NCI-H1436 (cell line): ENCODE measurements at places on chromosomes 5 and 9.

DNA sequence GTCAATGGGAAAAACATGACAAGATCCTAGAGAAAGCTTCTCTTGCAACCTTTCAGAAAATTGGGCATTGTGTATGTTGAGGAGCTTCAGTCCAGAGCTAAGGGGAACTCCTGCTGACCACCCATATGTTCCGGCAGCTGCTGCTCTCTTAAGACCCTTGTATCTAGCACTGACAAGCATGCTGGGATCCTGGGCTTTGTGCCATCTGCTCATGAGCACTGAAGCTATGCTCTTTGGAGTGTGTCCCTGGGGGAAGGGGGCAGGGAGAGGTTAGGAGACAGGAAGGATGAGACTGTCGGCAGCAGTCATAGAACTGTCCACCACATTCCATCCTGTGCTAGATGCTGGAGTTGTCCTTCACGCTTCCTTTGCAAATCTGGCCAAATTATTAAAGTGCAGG is 109.3 kb downstream of the JAKMIP2 start:
- no peak for DNase-seq

- DNase-seq, result no peak
Measured at GRCh38 chr9:16687678-16688369, 182.6 kb downstream of the BNC2 start.

- no peak for DNase-seq
Measured at GRCh38 chr5:171937351-171937750, 69.1 kb downstream of the FBXW11 start.

DNA sequence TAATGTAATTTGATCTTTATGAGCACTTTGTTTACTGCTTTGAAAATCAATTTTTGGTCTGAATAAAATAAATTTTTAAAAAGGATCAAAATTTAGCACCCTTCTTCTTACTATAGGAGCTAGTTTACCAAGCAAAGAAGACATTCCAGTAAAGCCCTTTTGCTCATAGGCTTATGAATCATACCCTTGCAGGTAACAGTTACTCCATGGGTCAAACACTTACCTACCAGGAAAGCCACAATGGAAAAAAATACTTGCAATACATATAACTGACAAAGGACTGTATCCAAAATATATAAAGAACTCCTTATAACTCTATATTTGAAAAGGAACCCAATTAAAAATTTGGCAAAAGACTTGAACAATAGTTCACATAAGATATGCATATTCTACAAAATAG is 66.6 kb downstream of the SHOC1 start:
- no peak for DNase-seq

DNA sequence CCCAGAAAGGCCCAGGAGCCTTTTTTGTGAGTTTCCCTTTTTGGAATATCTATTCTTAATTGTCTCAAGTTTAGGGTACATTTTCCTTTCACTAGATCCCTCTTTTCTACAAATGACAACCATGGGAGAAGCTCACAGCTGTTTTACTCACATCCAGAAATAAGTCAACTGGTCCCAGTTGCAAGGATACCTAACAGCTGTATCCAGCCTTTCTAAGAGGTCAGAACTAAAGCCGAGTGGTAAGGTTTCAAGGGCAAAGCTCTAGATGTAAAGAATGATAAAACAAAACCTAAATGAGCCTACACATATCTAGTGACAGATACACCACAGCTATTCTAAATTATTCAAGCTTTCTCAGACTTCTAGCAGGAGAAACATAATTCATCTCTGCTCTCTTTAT is 4.4 kb downstream of the FGF10 start:
- DNase-seq, result no peak

- DNase-seq, result no peak
Measured at GRCh38 chr5:113089653-113090335, 113.2 kb downstream of the DCP2 start.

DNA sequence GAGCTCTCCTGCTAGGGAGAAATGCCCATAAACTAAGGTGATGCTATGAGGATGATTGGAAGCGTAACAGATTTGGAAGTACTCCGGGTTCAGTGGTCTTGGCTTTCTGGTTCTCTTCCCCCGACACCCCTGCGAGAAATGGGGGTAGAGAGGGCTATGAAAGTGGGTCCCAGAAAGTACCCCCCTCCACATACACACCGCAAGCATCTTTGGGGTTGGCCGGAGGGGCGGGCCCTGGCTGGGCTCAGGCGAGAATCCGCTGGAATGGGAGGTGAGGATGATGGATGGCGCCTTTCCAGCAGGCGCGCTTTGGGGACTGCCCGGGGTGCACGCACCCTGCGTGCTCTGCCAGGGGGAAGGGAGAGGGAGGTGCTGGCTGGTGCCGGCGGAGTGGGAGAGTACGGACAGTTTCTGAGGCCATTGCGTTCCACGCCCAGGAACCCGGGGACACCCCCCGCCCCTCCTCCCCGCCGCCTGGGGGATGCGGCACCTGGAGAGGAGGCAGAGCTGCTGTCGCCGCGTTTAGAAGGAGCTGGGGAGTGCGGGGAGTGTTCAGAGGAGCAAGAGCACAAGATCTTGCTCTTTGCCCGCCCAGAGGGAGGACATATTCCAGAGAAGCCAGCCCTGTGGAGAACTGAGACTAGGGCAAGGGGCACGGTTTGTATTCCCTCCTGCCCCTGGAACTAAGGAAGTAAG is 1.9 kb downstream of the PCSK5 start:
- DNase-seq, result no peak

DNA sequence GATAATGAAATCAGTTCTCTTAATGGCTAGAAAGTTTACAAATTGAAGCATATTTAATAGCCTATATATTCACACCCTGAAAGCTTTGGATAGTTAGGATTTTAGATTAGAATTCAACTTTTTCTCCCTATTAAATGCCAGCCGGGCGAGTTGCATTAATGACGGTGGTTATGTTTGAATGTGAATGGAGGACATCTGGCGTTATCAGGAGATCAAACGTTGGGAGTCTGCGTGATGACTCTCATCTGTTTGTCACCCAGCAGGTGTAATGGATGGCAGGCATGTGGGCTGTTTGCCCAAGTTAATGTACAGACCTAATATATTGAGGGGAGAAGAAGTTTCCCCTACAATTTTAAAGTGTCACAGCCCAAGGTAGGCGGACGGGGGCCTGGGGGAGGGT is 1227.7 kb upstream of the WWC1 start:
- DNase-seq, result no peak

DNA sequence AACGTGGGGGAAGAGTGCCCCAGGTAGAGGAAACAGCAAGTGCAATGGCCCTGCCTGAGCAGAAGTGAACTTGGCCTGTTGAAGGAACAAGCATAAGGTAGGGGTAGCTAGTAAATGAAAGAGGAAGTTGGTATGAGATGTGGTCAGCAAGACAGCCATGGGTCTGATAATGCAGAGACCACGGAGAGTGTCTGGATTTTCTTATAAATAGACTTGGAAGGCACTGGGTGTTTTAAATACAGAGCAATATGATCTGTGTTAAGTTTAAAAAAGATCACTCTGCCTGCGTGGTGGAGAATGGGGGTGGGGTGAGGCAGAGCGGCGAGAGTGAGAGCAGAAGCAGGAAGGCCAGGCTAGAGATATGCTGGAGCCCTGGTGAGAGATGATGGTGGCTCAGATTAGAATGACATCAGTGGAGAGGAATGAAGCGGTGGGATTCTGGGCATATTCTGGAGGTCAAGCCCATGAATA is 4.2 kb downstream of the ADAM19 start:
- no peak for DNase-seq

GRCh38 chr9:80784647-80785046 is 904.7 kb downstream of the TLE1 start:
- no peak for DNase-seq

DNA sequence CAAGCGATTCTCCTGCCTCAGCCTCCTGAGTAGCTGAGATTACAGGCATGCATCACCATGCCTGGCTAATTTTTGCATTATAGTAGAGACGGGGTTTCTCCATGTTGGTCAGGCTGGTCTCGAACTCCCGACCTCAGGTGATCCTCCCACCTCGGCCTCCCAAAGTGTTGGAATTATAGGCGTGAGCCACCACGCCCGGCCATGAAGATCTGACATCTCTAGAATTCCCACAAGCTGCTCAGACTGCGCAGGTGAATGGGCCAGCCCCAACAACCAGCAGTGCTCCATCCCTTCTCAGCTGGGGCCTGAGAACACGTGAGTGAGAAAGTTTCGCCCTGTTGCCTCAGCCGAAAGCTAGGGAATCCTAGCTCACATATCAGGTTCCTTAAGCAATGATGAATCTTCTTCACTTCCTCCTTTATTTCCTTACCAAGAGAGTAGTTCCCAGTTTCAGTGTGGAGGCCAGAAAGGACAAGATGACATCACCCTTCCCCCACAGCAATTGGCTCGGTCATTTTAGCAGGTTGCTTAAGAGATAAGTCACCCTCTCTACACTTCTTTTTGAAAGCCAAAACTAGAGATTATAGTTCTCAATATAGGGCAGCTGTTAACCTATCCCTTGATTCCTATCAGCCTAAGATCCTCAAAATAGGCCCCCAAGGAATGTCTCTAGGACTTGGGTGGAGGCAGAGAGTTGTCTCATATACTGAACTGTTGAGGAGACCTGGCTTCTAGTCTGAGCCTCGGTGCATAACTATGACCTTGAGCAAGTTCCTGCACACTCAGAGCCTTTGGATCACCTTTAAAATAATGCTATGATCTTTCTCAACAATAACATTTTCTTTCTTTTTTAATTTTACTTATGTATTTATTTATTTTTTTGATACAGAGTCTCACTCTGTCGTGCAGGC is 23.9 kb upstream of the PPP2CA start:
- DNase-seq, result no peak

GRCh38 chr5:100852988-100853449 is 50.1 kb downstream of the ST8SIA4 start:
- DNase-seq, result no peak
